ENCODE measurements at places on chromosomes 4 and X.

DNA sequence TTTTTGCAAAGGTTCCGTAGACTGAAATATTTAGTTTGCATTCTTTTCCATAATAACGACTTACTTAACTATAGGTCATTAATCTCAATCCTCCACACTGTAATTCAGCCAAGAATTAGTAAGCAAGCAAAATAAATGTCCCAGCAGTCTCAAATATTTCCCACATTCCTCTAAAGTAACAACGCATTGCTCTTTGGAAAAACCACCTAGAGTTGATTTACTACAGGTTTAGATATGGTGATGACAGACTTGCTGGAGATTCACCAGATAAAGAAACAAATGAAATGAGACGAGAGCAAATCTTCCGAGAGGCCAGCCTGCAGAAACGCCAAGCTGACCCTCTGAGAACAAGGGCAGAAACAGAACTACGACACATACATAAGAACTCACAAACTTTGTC, 28.9 kb downstream of the TENM3 start:
- no peak for DNase-seq

- DNase-seq: no peak
Measured at GRCh38 chrX:134653835-134654234, 4.4 kb downstream of the PLAC1 start.

DNA sequence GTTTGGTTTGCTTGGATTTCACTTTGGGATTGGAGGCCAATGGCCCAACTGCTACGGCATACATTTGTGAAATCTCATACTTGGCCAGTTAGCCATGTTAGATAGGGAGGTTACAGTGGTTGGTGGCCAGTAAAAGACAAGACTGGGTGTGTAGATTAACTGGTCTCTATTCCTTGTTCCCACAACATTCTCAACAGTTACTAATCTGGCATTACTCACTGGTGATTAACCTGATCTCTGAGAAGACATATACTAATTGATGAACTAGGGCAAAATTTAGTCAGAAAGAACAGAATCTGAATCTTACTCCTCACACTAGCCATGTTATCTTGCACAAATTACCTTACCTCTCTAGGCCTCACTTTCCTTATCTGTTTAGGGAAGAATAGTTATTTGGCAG, 33.4 kb downstream of the GATB start:
- no peak for DNase-seq

GRCh38 chrX:69222103-69223090, 57.1 kb upstream of the PJA1 start:
- no peak for DNase-seq

GRCh38 chr4:83581411-83582288, 45.7 kb downstream of the GPAT3 start:
- DNase-seq: no peak

- DNase-seq: no peak
Measured at GRCh38 chr4:14184265-14184664, 556.7 kb upstream of the BOD1L1 start.

- no peak for DNase-seq
Measured at GRCh38 chr4:184250795-184251669, 33.4 kb upstream of the ENPP6 start.

DNA sequence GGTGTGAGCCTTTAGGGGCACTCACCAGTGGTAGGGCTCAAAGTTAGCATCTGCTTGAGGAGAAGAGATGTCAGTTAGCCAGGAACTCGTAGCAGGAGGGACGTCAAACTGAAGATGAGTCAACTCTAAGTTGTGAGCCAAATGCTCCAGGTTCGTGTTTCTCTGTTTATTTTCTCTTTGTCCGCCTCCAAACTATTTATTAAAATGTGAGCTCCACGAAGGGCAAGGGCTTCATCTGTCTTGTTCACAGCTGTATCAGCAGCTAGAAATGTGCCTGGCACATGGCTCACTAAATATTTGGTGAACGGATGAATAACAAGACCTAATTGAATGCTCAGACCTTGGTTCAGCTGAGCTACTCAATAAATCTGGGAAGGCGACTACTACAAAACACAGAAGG, 248.9 kb downstream of the BCOR start:
- no peak for DNase-seq

DNA sequence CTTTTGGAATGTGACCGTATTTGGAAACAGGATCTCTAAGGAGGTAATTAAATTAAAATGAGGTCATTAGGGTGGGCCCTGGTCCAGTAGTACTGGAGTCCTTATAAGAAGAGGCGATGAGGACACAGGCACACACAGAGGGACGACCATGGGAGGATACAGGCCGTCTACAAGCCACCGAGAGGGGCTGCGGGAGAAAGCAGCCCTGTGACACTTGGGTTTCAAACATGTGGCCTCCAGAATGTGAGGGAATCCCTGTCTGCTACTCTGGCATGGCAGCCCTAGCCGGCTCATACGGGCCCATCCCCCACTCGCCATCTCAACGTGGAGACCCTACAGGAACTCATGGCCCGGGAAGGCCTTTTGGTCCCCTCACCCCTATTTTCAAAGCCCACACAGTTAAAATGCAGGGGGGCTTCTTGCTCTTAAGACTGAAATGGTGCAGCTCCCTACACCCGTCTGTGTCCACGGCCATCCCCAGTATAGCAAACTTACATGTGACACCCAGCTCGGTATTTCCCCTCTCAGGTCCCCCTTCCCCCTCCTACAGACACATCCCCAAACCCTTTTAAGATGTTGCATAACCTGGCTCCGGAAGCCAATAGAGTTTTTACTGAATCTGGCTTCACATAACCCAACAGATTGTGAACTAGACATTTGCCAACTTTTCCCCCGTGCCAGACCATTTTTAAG, 124.1 kb upstream of the TBL1X start:
- DNase-seq: no peak

- no peak for DNase-seq
Measured at GRCh38 chr4:95599777-95600400, 51.1 kb upstream of the UNC5C start.

- no peak for DNase-seq
Measured at GRCh38 chr4:38562751-38563198, 101.2 kb upstream of the KLF3 start.

DNA sequence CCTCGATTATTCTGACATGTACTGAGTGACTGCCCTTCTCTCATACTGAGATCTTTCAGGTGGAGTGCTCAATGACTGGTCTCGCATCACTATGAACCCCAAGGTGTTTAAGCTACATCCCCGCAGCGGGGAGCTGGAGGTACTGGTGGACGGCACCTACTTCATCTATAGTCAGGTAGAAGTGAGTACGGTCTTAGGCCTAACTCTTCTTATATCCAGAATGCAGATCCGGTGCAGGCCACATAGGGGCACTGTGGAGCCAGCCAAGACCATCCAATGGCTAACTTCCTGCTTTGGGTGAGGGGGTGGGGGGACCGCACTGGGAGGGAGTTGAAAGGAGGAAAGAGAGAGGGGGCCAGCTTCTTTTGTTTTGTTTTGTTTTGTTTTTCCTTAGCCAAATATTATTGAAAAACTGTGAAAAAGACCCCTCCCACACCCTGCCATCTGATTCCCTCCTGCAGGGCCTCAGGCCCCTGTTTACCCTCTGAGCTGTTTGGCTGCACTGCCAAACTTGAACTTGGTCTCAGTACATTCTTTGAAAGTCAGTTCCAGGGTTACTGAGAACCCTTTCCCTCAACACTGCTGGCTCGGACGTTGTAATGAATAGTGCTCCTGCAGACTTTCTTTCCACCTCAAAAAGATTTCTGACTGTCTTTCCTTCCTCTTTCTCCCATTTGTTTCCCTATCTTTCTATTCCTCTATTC, 16.2 kb downstream of the AWAT2 start:
- no peak for DNase-seq

DNA sequence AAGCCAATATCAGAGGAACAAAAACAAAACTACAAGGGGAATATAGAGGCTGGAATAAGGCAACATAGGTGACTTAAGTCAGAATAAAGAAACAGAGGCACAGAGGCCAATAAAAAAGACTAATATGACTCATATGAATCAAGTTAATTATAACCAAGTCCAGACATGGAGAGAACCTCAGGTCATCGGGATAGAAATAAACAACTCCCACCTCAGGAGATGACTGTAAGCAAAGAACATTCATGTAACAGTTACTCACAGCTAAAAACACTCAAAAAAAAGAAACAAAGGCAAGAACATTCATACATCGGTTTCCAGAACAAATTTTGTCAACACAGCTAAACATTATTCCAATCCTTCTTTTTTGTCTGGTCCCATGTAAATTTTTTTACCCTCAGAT, 60.3 kb upstream of the RXFP1 start:
- DNase-seq: no peak

DNA sequence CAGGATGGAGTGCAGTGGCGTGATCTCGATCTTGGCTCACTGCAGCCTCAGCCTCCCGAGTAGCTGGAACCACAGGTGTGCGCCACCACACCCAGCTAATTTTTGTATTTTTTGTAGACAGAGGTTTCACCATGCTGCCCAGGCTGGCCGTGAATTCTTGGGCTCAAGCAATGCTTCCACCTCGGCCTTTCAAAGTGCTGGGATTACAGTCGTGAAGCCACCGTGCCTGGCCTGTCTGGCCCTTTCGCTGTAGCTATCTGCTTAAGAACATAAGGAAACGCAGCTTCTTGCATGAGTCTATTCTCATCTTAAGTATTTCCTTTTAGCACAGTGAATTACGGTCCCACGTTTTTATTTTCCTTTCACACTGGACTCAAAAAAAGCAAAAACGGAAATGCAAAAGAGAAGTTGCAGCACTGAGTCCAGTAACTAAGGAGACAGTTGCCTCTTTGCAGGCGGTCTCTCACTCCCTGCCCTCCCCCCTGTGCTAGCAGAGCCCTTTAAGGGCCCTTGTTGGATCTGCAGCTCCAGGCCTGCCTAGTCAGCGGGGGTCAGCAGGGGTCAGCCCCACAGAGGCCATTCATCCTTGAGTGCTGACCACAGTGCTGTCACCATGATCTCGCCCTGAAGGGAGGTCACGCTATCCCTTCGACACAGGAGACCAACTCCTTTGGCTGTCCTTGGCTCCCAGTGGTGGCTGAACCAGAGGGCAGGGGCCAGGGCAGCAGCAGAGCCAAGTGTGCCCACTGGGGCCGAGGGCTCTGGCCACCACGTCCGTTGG, 21.8 kb upstream of the TBC1D14 start:
- no peak for DNase-seq

DNA sequence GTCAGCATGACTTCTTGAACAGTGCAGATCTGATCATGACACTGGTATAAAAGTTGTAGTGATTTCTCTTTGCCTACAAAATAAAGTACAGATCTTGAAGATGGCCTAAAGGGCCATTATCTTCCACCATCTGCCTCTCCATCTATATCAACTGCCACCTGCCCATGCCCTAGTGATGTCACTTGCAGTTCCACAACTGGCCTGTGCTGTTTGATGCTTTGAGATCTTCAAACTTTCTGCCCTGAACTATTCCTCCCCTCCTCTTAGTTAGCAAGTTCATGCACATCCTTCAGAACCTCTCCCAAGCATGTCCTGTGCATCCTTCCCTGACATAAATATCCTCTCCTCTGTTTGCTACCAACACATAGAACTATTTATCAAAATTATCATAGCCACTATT, 217.0 kb downstream of the SOWAHB start:
- DNase-seq: no peak

- DNase-seq: no peak
Measured at GRCh38 chr4:82761229-82761628, 37.4 kb downstream of the SCD5 start.

DNA sequence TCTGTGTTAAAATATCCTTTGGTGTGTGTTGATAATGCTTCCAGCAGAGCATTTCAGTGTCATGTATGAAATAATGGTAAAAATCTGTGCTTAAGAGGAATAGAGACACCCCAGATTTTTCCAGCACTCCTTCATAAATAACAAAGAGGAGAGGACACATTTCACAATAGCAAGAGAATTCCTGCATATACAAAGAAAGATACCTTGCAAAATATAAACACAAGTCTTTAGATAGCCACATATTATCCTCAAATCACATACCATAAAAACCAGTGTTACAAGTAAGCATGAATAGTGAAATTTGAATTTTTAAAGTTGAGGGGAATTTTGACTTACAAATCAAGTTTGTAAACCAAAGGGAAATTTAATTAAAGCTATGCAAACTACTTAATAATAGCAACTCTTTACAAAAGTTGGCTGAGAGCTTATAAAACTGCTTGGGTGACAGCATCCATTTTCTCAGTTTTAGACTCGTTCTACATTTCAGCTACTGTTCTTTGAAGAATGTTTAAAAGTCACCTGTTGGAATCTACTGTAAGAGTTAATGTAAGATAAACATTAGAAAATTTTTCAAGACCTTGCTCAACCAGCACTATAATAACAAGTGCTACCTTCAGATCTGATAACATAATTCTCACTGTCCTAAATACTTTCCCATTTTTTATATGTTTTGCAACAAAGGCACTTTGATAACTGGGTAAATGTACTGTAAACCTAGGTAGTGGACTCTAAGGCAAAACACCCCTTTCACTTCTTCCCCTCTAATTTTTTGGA, 3.7 kb downstream of the APELA start:
- DNase-seq: no peak

GRCh38 chr4:157265281-157265680, 44.8 kb downstream of the GRIA2 start:
- no peak for DNase-seq

DNA sequence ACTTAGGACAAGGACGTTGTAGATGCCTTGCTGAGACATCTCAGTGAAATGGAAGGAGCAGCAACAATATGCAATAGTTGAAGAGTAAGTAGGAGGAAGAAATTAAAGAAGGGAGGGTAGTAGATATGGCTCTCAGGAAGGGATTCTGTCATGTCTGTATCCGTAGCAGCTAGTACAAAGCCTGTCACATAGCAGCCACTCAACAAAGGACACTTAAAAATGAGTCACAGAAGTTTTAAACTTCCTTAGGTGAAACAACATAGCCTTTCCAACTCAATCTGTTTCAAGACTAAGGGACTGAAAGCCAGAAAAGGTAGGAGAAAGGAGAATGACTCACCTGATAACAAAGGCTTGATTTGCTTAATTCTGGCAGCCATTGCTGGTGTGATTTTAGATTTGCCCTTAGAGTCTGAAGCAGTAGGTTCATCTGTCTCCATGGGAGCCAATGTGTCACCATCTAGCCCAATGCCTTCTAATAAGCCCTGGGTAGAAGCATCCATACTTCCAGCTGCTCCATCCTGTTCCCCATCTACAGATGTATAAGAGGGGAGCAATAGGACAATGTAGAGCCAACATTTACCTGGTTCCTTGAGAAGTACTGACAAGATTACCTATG, 86.6 kb downstream of the HUWE1 start:
- no peak for DNase-seq

GRCh38 chr4:53511014-53511413, 80.3 kb downstream of the LNX1 start:
- DNase-seq: no peak

DNA sequence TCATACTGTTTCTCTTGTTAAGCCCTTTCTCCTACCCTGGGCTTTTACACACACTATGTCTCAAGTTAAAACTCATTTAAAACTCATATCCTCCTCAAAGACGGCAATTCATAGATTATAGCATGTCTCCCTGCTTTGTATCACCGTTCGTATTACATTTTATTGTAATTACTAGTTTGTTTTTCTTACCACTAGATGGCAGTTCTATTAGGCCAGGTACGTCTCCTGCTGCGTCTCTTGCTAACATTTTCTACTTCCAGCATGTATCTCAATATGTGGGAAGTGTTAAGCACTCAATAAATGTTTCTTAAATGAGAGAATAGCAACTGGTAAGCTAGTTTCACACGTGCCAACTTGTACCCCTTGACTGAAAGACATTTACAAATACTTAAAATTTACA, 450.3 kb upstream of the PCDH7 start:
- no peak for DNase-seq
